ENCODE measurements at places on chromosomes 1 and 21.

GRCh38 chr21:34298534-34299167 lies 65.2 kb upstream of the KCNE2 start:
- DNase-seq, result no peak
- no peak overlapping the region for H3K27ac ChIP-seq
- peaks cover 3% of the 10 kb centered on the region for H3K27me3 ChIP-seq
- H3K4me1 ChIP-seq, result no peaks in the 10 kb centered on the region
- no peaks in the 10 kb centered on the region for H3K36me3 ChIP-seq

DNA sequence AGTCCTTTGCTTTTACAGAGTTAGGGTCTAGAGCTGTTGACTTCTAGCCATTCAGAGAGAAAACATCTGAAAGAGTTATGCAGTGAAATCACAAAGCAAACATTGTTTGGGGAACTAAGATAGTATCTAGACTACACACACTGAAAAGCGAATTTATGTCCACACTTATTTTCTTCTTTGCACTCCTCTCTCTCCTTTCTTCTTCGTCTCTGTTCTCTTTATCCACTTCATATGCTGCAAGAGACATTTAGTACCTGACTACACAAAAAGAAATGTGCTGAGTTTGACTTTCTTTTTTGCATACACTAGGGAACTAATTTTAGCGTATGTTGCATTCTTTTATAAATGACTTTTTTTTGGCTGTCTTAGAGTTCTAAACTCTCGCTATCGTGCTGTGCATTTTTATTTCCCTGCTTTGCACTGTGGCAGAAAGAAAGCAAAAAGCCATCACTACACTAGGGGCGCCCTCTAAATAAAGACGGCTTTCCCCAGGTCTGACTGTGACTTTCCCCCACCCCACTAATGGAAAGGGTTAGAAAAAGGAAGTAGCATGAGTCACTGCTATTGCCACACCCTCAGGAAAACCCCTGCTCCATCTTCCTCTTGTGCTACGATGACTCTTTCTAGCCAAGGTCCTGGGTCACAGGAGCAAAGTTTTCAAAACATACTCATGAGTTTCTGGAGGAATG lies 65.7 kb downstream of the MAP3K7CL start:
- H3K36me3 ChIP-seq, result no peaks in the 10 kb centered on the region
- peaks cover 24% of the 10 kb centered on the region for H3K4me1 ChIP-seq
- no peaks in the 10 kb centered on the region for H3K27me3 ChIP-seq

DNA sequence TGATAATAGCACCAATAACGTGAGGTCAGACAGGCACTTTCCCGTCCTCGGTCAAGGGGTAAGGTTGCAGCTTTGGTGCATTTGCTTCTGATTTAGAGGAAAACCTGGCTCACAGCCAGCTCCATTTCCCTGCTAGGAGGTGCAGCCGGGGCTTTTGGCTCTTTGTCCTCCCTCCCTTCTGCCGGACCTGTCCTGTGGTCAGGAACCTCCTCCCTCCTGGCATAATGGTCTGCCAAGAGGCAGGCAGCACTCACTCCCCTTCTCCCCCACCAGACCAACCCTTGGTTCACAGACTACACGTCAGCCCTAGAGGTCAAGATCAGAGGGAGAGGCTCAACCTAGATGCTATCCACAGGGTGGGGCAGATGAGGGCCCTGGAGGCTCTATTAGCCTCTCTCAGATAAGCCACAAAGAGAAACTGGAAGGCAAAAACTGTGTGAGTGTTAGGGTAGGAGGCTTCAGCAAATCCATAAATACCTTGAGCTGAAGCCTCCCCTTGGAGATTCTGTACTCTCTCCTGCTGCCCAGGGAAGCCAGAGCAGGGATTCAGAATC lies 64.8 kb downstream of the PLXNA2 start:
- H3K4me3 ChIP-seq, result no peak overlapping the region
- H3K27me3 ChIP-seq, result no peaks in the 10 kb centered on the region

DNA sequence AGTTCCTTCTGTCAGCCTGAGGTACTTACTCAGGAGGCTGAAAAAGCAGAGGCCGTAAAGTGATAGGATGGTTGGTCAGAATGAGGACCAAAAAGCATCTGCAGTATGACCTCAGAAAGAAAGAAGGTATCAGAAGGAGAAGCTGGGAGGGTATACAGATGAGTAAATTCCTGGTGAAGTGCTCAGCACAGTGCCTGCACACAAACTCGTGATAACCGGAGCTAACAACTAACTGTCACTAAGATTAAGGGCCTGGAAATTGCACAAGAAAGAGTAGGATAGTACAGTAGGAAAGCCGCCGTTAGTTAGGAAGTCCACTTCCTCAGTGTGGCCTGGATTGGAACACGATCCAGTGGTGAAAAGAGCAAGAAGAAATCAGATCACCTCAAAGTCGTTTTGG lies 62.6 kb downstream of the VPS26C start:
- H3K4me3 ChIP-seq, result no peak overlapping the region
- H3K36me3 ChIP-seq, result peaks cover 21% of the 10 kb centered on the region
- no peaks in the 10 kb centered on the region for H3K27me3 ChIP-seq
- no peak for DNase-seq
- H3K4me1 ChIP-seq, result peaks cover 38% of the 10 kb centered on the region
- no peak overlapping the region for H3K27ac ChIP-seq

- H3K4me1 ChIP-seq, result no peaks in the 10 kb centered on the region
- H3K4me3 ChIP-seq, result no peak overlapping the region
- DNase-seq, result no peak
- H3K27ac ChIP-seq, result no peak overlapping the region
These were observed 137.8 kb downstream of the NUF2 start for GRCh38 chr1:163459539-163459938.

DNA sequence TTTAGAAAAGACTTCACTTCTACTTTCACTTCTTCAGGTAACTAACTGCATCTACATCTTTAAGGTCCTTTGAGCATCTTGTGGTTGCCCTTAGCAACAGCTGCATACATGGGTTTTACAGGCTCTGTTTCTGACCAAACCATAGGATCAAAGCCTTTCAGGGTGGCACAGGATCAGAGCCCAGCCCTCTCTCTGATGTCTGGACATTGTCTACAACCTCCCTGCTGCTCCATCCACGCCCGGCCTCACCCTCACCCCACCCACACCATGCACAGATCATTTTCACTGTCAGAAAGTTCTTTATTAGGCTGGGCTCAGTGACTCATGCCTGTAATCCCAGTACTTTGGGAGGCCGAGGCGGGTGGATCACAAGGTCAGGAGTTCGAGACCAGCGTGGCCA lies 5.2 kb downstream of the NCF2 start:
- H3K27me3 ChIP-seq, result no peaks in the 10 kb centered on the region
- peak; percentile 54 for DNase-seq
- peaks cover 30% of the 10 kb centered on the region for H3K4me1 ChIP-seq
- no peak overlapping the region for H3K4me3 ChIP-seq
- no peak overlapping the region for H3K27ac ChIP-seq

GRCh38 chr21:36381841-36382589 lies 3.2 kb upstream of the CHAF1B start:
- H3K27ac ChIP-seq, result no peak overlapping the region
- H3K4me3 ChIP-seq, result no peak overlapping the region
- H3K36me3 ChIP-seq, result peaks cover 4% of the 10 kb centered on the region
- peaks cover 9% of the 10 kb centered on the region for H3K4me1 ChIP-seq
- no peaks in the 10 kb centered on the region for H3K27me3 ChIP-seq

DNA sequence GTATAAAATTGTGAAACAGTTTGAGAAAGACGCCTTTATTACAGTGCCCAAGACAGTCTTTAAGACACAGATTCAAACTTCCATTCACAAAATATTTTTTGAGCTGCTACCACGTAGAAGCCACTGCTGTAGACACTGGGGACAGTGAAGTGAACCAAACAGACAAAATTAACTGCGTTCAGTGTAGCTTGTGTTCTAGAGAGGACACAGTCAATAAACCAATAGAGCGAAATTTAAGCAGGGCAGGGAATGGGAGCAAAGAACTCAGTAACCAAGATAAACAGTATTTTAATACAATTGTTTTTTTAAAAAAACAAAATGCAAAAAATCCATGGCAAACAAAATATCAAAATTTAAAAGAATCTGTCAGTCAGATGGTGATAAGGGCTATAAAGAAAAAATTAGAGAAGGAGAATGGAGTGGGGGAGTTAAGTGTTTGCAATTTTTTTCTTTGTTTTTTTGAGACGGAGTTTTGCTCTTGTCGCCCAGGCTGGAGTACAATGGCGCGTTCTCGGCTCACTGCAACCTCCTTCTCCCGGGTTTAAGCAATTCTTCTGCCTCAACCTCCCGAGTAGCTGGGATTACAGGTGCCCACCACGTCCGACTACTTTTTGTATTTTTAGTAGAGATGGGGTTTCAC lies 719 bp upstream of the PARS2 start:
- peak overlapping the region; percentile 73 for H3K4me3 ChIP-seq
- no peaks in the 10 kb centered on the region for H3K27me3 ChIP-seq
- H3K4me1 ChIP-seq, result peaks cover 30% of the 10 kb centered on the region
- DNase-seq, result no peak
- H3K27ac ChIP-seq, result no peak overlapping the region

DNA sequence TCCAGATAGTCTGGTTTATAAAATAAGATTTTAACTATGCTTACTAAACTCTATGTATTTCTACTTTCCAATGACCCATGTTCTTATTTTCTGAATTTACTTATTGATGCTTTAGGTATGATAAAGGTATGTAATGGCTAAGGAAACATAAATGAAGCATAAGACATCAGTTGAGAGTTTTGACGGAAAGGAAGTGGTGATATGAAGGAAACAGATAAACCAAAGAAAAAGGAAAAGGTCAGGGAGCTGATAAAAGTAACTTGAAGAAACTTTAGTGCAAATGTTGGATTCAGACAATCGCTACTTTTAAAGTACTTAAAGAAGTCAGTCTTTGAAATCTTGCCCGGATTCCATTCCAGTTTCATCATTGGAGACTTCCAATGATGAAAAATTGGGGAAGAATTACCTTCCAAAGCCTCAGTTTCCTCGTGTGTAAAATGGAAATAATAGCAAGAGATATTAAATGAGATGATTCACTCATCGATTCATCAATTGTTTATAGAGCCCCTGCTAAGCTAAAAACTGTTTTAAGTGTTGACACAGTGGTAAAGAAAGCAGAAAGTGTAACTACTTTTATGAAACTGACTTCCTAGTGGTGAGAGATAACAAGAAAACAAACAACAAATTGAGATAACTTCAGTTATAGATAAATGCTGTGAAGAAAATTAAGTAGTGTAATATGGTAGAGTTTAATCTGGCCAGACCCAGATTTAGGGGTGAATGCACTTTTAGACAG lies 10.6 kb downstream of the PTPRC start:
- H3K4me3 ChIP-seq, result no peak overlapping the region
- DNase-seq, result no peak
- H3K27me3 ChIP-seq, result no peaks in the 10 kb centered on the region
- H3K27ac ChIP-seq, result peak overlapping the region; percentile 99
- H3K4me1 ChIP-seq, result peaks cover 98% of the 10 kb centered on the region
- peaks cover 67% of the 10 kb centered on the region for H3K36me3 ChIP-seq

DNA sequence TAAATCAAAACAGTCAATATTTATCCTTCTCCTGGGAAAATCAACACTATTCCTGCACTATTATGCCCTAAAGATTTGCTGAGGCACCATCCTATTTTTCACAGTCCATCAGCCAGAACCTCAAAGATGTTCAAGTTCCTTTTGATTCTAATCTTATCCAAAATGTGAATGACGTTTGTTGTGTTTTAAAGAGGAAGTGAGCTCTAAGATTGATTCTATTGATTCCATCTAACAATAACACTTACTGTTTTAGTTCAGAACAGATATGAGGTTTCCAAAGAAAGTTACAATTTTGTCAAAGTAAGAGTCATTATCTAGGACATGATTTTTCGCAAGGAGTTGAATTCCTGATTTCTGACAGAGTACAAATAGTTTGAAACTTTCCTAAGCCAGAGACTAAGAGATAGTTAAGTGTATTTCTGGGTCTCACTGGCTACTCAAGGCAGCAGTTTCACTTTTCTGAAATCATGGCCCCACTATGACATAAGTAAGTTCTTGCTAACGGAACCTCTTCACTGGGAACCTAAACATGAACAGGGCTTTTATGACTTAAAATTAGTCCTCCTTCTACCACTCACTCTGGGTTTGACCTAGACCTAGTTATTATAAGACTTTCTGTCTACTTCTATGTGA lies 84.7 kb downstream of the LHX9 start:
- no peak for DNase-seq
- H3K27ac ChIP-seq, result no peak overlapping the region
- H3K27me3 ChIP-seq, result peaks cover 2% of the 10 kb centered on the region
- no peaks in the 10 kb centered on the region for H3K36me3 ChIP-seq

- H3K4me3 ChIP-seq, result no peak overlapping the region
- H3K27ac ChIP-seq, result no peak overlapping the region
- no peak for DNase-seq
These were observed 134.2 kb upstream of the TNFSF4 start for GRCh38 chr1:173341307-173341706.

DNA sequence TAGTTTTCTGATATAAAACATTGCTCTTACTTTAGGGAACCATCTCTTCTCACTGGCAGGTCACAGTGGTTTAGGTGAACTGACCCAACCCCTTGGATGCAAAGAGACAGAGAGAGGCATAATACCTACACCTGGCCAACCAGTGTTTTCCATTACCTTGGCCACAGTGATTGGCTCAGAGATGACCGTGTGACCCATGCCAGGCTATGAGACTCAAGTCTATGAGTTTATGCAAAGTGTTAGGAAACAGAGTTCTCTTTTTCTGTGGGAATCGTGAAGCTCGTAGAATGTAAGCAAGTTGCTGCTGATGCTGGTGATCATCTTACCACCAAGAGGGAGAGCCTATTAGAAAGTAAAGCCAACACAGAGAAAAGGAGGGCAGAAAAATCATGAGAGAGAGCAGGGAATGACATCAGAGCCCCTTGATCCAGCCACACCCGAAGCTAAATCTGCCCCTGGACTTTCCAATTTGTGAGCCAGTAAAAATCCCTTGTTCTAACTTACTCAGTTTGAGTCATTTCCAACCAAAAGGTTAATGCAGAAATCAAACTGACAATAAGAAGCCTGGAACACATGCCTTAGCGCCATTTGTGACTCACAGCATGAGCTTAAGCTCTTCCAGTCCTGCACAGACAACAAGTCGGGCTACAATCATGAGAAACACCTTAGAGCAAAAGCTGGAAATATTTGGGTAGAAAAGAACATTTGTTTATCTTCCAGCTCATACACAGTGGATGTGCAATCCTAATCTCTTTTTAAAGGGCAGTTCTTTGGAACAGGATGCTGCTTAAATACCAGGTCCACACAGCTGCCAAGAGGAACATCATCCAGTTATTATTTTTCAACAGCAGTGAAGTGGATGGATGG lies 81.3 kb upstream of the KAZN start:
- H3K27ac ChIP-seq, result no peak overlapping the region
- H3K27me3 ChIP-seq, result no peaks in the 10 kb centered on the region
- DNase-seq, result no peak
- no peaks in the 10 kb centered on the region for H3K4me1 ChIP-seq

- no peaks in the 10 kb centered on the region for H3K36me3 ChIP-seq
- H3K4me1 ChIP-seq, result no peaks in the 10 kb centered on the region
- no peak for DNase-seq
- H3K4me3 ChIP-seq, result no peak overlapping the region
- H3K27me3 ChIP-seq, result no peaks in the 10 kb centered on the region
These were observed 33.4 kb downstream of the KIF21B start for GRCh38 chr1:200990114-200990513.
